HFF-Myc (cell line): ENCODE measurements at places on chromosomes 3 and 15.

DNA sequence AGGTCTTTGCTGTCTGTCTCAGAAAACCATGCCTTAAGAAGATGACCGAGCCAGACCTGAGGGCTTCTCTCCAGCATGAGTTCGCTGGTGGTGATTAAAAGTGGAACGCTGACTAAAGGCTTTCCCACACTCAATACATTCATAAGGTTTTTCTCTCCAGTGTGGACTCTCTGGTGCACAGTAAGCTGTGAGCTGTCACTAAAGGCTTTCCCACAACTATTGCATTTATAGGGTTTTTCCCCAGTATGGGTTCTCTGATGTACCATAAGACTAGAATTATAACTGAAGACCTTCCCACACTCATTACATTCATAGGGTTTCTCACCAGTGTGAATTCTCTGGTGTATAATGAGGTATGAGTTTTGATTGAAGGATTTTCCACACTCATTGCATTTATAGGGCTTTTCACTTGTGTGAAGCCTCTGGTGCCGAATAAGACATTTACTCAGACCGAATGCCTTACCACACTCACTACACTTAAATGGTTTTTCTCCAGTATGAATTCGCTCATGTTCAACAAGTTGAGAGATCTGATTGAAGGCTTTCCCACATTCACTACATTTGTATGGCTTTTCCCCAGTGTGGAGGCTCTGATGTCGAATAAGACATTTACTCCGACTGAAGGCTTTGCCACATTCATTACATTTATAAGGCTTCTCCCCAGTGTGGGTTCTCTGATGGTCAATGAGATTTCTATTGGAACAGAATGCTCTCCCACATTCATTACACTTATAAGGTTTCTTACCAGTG is 21.9 kb upstream of the ZNF445 start:
- no peak for DNase-seq

DNA sequence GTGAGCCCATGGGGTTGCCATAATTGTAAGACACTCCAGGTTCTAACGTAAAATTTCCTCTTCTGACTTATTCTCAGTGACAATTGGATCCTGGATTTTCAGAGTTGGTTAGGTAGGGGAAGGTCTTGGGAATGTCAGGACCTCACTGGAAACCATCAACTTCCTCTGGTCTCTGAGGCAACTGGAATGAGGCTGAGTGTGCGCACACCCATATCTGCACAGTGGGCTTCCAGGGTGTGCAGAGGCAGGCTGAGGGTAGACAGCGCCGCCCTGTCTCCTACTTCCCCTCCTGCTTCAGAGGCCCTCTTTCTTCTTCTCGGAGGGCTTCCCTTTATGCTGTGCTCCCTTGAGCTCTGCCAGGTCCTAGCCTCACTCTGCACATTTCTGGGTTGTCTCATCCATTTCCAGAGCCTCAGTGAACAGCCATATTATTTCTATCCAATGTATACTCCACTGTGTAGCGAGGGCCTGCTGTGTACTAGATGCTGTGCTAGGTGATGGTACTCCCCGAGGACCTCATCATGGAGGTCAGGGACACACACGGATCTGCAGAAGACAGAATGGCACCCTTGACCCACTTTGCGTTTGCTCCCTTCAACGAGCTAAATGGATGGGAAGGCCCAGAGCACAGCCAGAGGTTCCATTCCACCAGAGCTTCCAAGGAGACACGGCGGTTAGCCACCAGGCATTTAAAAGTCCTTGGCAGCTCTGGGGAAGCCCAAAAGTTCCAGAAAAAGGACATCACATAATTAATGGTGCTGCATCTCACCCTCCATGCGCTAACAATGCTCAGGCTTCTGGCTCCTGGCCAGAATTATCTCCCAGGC is 18.3 kb downstream of the ACAA1 start:
- DNase-seq: no peak

- no peak for DNase-seq
Observed at GRCh38 chr3:58868097-58868779, 181.6 kb downstream of the CFAP20DC start.

- no peak for DNase-seq
Observed at GRCh38 chr15:60384526-60385126, 13.2 kb downstream of the ANXA2 start.

DNA sequence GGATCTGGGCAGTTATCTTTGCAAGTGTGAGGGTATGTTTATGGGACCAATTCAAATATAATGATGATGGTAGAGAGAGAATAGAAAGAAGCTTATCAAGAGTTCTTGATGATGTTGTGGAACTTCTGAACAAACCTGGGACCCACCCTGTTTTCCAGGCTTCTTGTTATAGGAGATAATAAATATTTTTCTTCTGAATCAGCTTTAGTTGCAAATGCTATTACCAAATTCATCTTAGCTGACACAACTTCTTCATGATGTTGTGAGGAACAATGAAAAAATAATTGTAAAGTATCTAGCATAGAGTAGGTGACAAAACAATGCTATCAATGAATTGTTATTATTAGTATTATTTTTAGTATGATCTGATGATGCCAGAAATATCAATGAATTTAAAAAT is 43.5 kb upstream of the PTX3 start:
- DNase-seq: no peak

- no peak for DNase-seq
Observed at GRCh38 chr3:8524249-8524648, 22.6 kb downstream of the LMCD1 start.

GRCh38 chr15:50277370-50277769 is 11.8 kb upstream of the HDC start:
- no peak for DNase-seq

DNA sequence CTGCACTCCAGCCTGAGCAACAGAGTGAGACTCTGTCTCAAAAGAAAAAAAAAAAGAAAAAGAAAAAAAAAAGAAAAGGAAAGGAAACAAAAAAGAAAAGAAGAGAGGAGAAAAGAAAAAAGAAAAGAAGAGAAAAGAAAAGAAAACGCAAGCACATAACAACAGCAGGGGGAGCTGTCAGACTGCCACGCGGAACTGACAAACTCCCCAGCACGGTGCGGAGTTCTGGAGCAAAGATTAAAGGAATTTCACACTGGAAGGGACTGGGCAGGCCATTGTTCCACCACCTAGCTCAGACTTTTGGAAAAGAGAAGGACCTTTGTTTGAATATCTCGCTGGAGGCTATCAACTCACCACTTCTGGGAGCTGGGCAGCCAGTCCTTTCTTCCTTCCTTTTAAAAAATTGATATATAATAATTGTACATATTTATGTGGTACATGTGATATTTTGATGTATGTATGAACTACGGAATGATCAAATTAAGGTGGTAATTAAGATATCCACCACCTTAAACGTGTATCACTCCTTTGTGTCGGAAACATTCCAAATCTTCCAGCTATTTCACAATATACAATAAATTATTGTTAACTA is 40.5 kb downstream of the DPPA2 start:
- no peak for DNase-seq

- no peak for DNase-seq
Observed at GRCh38 chr3:128278130-128278529, 124.8 kb downstream of the EEFSEC start.

GRCh38 chr3:87626546-87626945 is 350.2 kb upstream of the POU1F1 start:
- no peak for DNase-seq

- DNase-seq: peak; percentile 24
Observed at GRCh38 chr15:69154684-69155083, 5.8 kb upstream of the GLCE start.

DNA sequence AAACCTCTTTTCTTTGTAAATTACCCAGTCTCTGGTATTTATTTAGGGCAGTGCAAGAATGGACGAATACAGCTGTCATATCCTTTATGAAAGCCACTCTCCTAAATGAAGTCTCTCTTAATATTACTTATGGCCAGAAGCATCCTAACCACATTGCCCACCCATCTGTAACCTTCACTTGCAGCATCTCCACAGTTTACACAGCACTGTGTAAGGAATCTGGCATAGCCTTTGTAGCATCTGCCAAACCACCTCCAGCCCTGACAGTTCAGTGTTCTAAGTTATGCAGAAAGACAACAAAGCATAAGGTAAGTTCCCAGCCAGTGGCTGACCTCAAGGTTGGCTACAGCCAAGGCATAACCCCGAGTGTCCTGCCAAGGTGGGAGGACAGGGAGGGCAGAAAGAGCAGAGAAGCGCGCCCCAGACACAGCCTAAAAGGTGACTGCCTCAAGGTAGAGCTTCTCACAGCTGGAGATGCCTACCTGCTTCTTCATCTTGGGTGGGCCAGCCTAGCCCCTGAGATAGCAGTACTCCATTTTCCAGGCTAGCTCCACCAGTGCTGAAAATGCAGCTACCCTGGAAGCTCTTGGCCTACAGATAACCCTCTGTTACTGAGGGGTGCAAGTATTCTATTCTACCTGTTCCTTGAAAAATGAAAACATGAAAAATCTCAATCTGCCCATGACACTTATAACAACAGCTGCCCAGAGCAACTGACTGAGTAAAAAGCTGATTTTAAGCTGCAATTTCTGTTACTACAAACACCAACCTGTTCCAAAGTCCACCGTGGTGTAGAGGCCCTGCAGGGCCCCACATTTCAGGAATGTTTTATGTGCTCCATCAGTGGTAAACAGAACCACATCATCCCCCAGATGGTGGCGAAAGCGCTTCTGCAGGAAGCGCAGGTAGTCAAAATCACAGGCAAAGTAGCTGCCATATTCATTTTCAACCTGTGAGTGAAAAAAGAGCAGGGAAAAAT is 39.3 kb downstream of the GLB1 start:
- no peak for DNase-seq

GRCh38 chr15:95106801-95107200 is 875.4 kb downstream of the MCTP2 start:
- no peak for DNase-seq

DNA sequence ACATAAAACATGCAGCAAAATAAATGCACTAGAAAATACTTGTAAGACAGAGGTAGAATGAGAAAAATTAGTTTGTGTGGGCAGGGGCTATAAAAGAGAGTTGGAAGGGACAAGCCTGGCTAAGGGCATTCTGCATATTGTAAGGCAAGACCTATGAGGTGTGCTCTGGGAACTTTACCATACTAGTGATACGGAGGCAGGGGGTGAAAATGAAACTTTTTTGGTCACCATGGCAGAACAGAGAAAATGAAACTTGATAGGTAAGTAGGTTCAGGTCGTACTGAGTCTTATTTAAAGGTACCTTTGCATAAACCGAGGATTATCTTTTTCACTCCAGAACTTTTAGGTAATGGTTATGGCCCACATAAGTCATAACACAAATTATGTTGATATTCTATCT is 74.7 kb upstream of the ACKR4 start:
- no peak for DNase-seq

- DNase-seq: no peak
Observed at GRCh38 chr3:160226026-160226907, 1.0 kb downstream of the C3orf80 start.

DNA sequence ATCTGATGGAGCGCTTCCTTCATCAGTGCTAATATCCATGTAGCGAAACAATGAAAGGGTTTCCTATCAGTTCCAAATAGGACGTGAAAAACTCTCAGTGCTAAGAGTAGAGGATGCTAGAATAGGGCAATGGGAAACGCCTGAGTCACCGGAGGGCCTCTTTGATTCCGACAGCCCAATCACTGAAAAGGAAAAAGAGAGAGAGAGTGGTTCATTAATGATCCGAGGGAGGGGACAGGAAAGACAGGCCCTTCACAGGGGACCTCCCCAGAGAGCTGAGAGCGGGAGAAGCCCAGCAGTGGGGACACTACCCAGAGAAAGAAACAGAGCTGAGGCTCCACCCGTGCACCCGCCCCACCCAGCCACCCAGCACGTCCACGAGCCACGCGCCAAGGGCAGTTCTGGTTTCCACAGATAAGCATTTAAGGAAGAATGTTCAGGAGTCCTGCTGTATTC is 76.9 kb downstream of the RPN1 start:
- DNase-seq: no peak

DNA sequence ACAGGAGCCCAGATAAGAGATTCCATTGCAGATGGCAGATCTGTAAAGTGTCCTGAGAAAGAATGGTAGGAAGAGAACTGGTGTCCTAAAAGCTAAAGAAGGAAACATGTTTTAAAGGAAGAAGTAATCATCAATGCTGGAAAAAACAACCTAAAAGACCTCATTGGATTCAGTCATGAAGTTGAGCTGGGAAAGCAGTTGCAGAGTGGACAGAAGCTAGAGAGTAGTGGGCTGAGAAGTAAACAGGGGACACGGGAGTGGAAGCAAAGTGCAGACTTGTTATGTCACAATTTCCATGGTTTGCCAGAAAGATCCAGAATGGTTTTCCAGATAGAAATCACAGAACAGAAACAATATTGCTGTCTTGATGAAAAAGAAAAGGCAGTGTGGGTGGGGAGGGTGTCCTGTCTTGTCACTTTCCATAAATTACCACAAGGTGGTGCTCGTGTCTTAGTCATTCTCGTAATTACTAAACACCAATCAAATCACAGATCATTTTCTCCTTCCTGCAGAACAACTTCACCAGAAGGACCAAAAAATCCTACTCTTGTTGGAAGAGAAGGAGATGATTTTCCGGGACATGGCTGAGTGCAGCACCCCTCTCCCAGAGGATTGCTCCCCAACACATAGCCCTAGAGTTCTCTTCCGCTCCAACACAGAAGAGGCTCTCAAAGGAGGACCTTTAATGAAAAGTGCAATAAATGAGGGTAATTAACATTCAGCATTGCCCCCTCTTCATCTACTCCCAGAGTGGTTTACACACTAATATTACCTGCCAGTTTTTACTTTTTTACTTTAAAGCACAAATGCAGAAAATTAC is 64.5 kb downstream of the KLHL25 start:
- no peak for DNase-seq

DNA sequence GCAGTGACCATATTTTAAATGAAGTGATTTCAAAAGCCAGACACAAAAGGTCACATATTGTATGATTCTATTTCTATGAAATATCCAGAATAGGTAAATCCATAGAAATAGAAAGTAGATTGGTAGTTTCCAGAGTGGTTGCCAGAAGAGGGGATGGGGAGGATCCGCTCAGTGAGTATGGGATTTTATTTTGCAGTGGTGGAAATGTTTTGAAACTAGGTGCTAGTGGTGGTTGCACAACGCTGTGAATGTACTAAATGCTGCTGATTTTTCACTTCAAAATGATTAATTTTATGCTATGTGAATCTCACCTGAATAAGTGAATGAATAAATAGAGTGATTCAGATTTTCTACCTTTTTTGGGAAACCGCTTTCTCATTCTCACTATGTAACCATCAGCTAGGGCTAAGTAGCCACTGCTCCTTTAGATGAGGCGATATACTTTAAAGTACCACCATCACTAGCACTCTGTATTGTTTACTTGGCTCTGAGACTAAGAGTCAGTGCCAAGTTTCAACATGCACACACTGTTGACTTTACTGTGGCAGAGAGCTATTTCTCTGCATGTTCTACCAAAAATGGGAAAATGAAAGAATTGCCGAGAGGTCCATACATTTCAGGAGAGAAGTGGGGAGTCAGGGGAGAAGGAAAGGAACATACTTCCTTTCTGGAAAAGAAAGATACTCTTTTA is 90.7 kb upstream of the GOLIM4 start:
- no peak for DNase-seq
